ENCODE measurements at places on chromosomes 3 and 15.

DNA sequence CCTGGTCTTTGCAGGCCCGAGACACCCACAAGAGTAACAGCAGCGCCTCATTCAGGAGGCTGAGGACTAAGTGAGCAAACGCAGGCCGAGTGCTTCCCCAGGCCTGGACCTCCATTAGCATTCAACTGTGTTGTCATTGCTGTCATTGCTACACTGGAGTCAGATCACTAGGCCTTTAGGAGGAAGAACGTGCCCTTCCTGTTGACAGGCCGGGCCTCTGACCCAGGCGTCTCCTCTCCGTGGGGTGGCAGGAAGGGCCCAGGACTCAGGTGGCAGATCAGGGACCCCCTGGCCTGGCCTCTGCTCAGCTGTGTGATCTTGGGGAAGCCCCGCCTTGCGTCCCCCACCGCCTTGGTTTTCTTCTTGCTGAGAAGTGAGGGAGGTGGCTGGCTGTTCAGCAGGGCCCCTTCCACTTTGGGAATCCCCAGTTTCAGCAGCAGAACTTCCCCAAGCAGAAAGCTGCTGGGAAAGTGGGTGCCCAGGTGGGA, 19.1 kb downstream of the ZDHHC19 start:
- no peak for DNase-seq

DNA sequence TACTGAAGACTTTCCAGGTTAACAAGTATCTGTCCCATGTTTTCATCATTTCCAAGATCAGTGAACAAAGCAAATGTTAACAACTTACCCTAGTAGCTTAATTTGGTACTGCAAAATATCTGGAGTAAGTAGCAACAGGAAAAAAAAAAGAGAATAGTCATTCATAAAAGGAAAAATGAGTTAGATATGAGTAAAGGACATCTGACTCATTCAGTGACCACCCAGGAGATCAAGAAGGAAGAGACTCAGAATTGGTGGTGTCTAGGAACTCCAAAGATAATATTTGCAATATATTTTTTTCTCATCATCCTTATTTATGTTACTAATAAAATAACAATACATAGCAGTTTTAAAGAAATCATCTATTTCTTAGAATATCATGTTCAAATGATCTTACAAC, 253.8 kb upstream of the COL8A1 start:
- DNase-seq, result no peak

DNA sequence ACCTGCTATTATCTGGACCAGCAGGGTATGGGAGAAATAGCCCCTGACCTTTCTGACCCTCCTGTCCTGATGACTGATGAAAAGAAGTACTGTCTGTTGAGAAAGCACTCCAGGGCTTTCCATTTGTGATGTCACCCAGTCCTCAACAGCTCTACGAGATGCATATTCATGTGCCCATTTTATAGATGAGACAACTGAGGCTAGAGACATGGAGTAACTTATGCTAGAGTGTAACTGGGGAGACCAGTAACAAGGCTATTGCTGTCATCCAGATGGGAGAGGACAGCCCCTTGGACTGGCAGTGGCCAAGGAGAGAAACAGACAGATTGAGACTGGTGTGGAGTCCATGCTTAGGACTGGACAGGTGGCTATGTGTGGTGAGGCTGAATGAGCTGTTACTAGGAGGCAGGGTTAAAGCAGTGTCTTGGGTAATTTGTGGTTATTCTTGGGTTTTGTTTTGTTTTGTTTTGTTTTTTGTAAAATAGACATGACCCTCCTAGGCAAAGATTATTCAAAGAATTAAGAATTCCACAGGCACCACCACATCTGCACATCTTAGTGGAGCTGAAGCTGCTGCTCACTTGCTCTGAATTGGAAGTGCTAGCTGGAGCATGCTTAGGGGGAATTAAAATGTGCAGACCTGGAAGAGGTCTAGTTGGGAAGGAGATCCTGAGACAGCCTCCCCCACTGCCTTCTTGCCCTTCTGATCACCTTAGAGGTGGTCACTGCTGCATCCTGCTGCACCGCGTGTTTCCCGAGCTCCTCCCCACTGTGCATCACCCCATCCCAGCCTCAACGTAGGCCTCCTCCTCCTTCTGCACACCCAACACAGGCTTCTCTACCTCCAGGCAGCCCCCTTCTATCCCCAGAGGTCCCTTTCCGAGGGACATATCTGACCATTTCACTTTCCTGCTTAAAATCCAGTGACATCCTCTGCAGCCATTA, 8.4 kb downstream of the HRH1 start:
- no peak for DNase-seq

- DNase-seq, result no peak
Observed at GRCh38 chr3:117252208-117252607, 542.6 kb downstream of the TUSC7 start.

GRCh38 chr15:48964898-48965297, 1.2 kb upstream of the SHC4 start:
- no peak for DNase-seq

DNA sequence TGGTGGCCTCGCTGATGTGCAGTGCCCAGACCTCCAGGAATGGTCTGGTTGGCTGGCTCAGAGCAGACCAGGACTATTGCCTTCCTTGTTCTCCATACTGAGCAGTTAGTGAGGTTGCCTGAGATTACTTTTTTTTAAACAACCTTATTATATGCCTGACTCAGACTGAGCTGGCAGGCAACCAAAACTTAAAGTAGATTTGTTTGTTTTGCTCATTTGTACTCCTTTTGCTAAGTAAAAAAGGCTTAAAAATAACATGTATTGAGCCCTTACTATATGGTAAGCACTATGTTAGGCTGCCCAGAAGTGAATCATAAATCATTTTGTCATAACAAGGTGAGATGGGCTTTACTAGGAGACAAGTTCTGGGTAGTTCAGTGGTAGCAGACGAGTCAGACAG, 92.4 kb downstream of the GHSR start:
- DNase-seq, result peak; percentile 7

- no peak for DNase-seq
Observed at GRCh38 chr3:154421083-154421482, 8.9 kb downstream of the GPR149 start.

DNA sequence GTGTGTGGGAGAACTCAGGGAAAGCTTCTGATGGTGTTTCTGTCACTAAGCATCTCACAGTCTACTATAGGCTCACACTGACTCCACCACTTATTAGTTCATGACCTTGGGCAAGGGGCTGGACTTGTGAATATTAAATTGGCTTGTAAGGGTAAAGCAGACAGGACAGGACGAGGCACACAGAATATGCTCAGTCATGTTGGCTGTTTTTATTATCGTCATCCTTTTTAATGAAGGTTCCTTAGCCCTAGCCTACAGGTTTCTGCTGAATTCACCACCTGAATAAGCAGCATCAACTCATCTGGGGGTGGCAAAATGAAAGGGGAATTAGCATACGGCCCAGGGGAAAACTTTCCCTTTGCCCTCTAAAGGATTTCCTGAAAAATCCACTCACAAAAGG, 39.6 kb upstream of the LIPC start:
- no peak for DNase-seq

- DNase-seq, result no peak
Observed at GRCh38 chr3:8532251-8532871, 30.7 kb downstream of the LMCD1 start.

Measured in NCI-H345 (cell line).